ENCODE measurements at places on chromosomes 16 and 17.
A peak's percentile ranks its signal among the peaks of the same experiment; 100 is the strongest.

DNA sequence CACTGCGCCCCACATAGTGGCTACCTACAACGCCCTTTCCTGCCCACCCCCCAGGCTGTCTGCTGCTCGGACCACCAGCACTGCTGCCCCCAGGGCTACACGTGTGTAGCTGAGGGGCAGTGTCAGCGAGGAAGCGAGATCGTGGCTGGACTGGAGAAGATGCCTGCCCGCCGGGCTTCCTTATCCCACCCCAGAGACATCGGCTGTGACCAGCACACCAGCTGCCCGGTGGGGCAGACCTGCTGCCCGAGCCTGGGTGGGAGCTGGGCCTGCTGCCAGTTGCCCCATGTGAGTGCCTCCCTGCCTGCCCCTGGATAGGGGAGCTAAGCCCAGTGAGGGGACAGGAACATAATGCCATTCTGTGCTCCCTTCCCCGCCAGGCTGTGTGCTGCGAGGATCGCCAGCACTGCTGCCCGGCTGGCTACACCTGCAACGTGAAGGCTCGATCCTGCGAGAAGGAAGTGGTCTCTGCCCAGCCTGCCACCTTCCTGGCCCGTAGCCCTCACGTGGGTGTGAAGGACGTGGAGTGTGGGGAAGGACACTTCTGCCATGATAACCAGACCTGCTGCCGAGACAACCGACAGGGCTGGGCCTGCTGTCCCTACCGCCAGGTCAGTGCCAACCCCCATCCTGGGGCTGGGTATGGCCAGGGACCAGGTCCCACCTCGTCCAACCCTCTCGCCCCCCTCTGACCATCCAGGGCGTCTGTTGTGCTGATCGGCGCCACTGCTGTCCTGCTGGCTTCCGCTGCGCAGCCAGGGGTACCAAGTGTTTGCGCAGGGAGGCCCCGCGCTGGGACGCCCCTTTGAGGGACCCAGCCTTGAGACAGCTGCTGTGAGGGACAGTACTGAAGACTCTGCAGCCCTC lies 7.1 kb downstream of the GRN start:
- DNase-seq: no peak

DNA sequence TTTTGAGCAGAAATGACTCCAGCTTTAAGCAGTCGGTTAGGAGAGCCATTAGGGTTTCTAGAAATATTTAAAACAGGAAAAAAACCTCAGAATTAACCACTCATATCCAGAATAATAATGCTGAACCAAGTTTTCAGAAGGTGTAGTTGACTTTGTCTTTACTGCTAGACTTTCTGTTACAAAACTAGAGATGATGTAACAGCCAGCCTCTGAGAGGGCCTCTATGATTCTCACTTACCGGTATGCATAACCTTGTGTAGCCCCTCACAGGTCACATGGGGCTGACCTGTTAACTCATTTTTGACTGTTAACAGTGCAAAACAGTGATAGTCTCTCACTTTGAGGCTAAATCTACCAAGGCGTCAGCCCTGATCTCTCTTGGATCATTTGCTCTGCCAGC lies 74.3 kb downstream of the TEX14 start:
- DNase-seq: peak; percentile 41

DNA sequence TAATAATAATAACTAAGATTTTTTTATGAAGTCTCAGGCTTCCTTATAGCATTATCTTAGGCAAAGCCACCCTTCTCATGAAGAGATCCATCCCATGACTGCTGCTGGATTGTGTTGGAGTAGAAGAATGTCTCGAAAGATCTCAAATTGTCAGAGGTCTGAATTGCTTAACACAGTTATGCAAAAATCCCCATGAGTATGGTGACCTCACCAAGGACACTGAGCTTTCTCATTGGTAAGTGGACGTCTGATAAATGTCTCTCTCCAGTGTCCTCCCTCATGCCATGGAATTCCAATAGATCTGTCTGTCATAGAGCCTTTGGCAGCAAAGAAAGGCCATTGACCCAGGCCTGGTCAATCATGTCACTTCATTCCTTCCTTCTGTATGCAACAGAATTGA lies 264.5 kb downstream of the CDH11 start:
- no peak for DNase-seq

GRCh38 chr17:8117980-8118768 lies at the start of gene ALOXE3:
Gene ALOXE3, minus strand, starts transcription at chr17:8118514. Its CDS starts 524 bp downstream, at chr17:8117990.
- DNase-seq: no peak

DNA sequence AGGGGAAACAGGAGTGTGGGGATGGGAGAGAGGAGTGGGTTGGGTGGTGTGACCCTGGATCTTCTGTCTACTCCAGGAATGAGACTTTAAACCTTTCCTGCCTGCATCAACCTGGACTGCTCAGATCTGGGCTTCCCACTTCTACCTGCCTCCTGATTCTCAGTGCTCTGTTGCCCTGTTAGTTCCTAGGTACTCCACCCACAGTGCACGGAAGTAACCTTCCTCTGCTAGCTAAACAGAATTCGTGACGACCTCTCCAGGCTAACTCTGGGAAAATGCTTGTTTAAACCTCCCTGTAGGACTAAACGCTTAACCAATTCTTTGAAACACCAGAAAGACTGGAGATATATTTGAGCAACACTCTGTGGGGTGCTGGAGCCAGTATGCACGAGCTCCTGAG lies 83.4 kb upstream of the CLEC3A start:
- no peak for DNase-seq

- DNase-seq: no peak
These were observed 178.2 kb downstream of the CHD9 start for GRCh38 chr16:53232826-53233529.

- DNase-seq: no peak
These were observed 190.1 kb upstream of the HS3ST4 start for GRCh38 chr16:25501530-25502255.

GRCh38 chr17:49556223-49556943 lies 19.3 kb upstream of the NXPH3 start:
- DNase-seq: peak; percentile 86

GRCh38 chr17:47277921-47278320 lies 24.3 kb downstream of the ITGB3 start:
- no peak for DNase-seq

DNA sequence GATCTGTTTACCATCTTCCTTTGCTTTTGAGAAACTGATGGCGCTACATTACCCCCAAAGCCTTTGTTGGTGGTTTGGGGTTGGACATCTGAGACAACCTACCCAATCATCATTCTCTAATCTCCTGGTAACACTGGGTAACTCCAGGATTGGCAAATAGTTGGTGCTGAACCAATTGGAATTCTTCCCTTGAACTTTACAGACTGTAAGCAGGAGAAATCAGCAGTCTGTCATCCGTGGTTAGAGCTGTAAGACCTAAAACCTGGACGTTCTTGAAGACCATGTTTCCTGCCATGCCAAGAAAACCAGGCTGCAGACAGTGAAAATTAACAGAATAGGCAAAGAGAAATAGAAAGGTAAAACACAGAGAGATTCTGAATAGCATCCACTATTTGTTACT lies 398.8 kb upstream of the SALL1 start:
- DNase-seq: no peak

GRCh38 chr17:80720610-80721577 lies 176.3 kb downstream of the RPTOR start:
- DNase-seq: peak; percentile 84

DNA sequence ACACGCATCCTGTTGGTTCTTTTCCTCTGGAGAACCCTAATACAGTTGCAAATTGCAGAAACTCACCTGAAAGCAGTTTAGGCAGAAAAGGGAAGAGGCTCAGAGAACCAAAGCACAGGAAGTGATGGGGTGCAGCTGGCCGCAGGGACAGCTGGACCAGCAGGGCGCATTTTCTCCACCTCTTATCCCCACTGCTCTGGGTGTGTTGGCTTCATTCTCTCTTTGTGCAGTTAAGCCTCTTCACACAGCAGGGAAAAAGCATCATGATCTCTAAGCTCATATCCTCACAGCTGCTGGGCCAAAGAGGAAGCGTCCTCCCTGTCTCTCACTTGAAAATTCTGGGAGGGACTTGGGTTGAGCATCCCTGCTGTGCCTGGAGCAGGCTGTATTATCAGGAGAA lies 20.0 kb upstream of the LRRC75A start:
- no peak for DNase-seq

DNA sequence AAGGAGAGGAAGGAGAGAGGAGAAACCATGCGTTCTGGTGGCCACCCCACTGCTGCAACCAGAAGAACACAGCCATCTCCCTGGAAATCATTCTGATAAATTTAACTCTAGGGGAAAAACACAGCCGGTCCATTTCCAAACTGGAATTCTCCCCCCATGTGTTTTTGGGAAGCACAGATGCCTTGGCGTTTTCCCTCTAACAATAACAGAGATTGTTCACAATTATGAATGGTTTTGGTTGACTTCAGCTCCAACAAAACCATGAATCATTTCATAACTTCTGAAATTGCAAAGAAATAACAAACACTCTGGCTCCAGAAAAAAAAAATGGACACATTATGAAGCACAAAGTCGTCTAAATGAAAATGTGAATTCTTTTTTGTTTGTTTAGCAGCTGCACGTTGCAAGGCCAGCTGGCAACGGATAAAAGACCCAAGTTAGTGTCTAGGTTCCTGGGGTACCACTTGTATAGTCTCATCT lies 46.2 kb downstream of the GNAO1 start:
- DNase-seq: no peak

- DNase-seq: peak; percentile 83
These were observed 33.5 kb downstream of the SMURF2 start for GRCh38 chr17:64628641-64629040.

GRCh38 chr17:30274887-30275286 lies 16.9 kb downstream of the BLMH start:
- no peak for DNase-seq

GRCh38 chr16:24935336-24935735 lies 79.8 kb downstream of the ARHGAP17 start:
- DNase-seq: no peak

GRCh38 chr17:2990396-2990795 lies 73.0 kb downstream of the OR1D5 start:
- no peak for DNase-seq

GRCh38 chr16:24088767-24089166 lies 167.4 kb upstream of the CACNG3 start:
- no peak for DNase-seq

DNA sequence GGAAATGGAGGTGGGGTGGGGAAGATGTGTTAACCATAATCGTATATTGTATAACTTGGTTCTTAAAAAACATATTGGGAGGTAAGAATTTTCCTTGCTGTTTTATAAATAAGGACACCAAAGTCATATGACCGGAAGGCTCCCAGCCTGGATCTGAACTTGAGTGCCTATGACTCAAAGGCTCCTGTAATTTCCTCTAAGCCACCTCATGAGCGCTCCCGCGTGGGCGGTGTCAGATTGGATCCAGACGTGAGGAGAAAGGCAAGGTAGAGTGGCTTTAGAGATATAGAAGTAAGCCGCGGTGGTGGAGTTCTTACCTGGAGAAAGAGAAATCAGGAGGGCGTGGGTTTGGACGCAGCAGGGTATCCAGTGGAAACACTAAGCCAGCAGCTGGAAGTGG lies 196.2 kb upstream of the NLRP1 start:
- DNase-seq: no peak

- no peak for DNase-seq
These were observed 167.2 kb downstream of the ANKFN1 start for GRCh38 chr17:56320443-56320842.

DNA sequence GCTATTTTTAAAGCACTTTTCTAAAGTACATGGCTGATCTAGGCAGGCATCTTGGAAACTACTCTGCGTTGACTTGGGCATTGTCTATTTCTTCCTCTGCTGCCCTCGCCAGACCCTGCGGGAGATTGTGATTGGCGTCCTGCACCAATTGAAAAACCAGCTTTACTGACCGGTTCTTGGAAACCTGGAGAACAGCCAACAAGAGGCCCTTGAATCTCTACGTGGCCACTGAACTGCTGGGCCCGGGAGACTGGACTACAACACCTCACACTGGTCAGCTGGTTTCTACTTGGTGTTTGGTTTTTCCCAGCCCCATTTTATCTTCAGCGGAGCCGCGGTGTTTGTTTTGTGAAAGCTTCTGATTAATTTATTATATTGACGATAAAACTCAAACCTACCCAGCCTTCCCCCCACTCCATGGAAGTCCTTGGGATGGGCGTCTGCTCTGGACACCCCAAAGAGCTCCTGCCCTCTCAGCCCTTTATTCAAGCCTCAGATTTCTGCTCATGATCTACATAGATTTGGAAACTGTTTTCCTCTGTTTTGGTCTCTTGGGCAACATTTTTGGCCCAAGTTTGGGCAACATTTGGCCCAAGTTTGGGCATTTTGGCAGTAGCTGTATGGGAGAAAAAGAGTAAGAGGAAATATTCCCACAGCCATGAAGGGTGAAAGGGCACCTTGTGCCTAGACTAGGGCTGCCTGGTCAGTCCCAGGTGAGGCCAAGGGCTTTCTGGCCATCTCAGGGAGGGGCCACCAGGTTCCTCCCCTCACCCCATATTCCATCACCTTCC lies 4.7 kb downstream of the MLX start:
- DNase-seq: no peak

DNA sequence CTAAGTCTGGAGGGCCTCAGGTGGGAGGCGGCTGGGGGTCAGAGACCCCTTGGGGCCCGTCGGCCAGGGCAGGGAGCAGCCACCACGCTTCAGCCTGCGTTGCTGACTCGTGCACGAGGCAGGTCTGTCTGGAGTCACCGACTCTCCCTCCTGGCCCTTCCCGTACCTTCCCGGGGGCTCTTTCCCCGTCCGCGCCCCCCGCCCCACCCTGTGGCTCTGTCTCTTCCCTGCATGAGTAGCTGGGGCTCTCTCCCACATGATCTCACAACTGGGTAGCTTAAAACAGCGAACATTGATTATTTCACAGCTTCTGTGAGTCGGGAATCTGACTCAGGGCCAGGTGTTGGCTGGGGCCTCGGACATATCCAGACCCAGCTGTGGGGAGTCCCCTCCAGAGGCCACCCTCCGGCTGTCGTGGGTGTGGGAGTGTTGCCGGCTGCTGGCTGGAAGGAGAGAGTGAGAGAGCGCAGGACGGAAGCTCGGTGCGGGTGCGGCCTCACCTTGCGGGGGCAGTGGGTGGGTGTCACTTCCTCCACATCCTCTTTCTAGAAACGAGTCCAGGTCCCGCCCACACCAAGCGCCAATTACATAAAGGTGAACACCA lies 17.3 kb downstream of the BAHCC1 start:
- peak; percentile 20 for DNase-seq

- DNase-seq: no peak
These were observed 4.2 kb downstream of the CDK3 start for GRCh38 chr17:76004750-76005262.

- DNase-seq: no peak
These were observed 77.2 kb downstream of the SHISA6 start for GRCh38 chr17:11318207-11318606.

- no peak for DNase-seq
These were observed 172.5 kb downstream of the RPTOR start for GRCh38 chr17:80716986-80717719.

DNA sequence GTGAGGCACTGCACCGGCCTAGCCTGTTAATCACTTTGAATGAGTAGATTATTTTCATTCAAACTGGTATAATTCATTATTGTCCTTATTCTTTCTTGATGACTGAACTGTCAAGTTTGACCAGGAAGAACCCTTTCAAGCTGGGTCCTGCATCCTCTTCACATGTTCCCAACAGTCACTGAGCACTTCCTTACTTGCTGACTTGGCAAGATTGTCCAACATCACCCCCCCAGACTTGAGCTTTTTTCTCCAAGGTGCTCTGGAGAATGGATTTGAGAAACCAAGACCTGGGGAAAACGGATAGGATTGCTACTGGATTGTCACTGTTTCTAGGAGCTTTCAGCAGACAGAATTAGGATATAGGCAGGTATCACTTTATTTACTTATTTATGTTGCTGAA lies 55.1 kb upstream of the GSG1L start:
- no peak for DNase-seq

Measured in activated CD4-positive, alpha-beta T cell treated with anti-CD3 and anti-CD28 coated beads, Interleukin-2, Interleukin-4, amounts not matched to agents 100 ng/mL and 50 ng/mL, durations not matched to agents 16 hours and 8 hours (primary cell).